ENCODE measurements at places on chromosomes 6 and 20. TPM values are rescaled to one million over a fixed set of nuclear protein-coding genes. Genes with fewer than 3 reads are reported as not detected.

The LAMP5 gene
- total RNA-seq: not detected

The TMEM74B gene
- not detected for total RNA-seq

The BPIFB2 gene
- not detected for total RNA-seq

The PTGIS gene
- not detected for total RNA-seq

The OXT gene
- 1.2 TPM for total RNA-seq

The RGL2 gene
- 28.8 TPM for total RNA-seq
